Activated CD4-positive, alpha-beta T cell treated with anti-CD3 and anti-CD28 coated beads, Interleukin-2, Interleukin-4, amounts not matched to agents 100 ng/mL and 50 ng/mL, durations not matched to agents 16 hours and 8 hours (primary cell): ENCODE measurements at places on chromosomes 13 and 19.

- no peak for DNase-seq
Observed at GRCh38 chr19:2970201-2970835, 7.0 kb upstream of the TLE6 start.

- DNase-seq, result no peak
Observed at GRCh38 chr19:35011091-35011689, 11.1 kb downstream of the GRAMD1A start.

DNA sequence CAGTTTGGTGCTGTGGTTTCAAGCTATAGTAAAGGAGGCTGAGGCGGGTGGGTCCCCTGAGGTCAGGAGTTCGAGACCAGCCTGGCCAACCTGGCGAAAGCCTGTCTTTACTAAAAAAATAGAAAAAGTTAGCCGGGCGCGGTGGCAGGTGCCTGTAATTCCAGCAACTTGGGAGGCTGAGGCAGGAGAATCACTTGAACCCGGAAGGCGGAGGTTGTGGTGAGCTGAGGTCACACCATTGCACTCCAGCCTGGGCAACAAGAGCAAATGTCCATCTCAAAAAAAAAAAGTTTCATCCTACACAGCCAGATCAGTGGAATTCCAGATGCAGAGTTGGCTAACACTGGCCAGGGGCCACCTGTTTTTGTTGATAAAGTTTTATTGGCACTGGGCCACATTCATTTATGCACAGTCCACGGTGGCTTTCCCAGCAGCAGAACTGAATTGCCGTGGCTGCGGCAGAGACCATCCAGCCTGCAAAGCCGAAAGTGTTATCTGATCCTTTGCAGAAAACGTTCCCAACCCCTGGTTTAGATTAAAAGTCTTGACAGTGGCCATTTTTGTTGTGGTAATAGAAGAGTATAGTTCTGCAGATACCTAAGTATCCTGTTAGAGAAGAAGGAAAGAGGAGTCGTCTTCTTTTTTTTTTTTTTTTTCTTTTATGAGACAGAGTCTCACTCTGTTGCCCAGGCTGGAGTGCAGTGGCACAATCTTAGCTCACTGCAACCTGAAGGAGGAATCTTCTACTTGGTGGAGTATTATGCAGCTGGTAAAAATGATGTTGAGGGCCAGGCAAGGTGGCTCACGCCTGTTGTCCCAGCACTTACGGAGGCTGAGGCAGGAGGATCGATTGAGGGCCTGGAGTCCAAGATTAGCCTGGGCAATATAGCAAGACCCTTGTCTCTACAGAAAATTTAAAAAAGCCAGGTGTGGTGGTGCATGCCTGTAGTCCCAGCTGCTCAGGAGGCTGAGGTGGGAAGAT lies 8.7 kb downstream of the NCLN start:
- DNase-seq, result no peak

DNA sequence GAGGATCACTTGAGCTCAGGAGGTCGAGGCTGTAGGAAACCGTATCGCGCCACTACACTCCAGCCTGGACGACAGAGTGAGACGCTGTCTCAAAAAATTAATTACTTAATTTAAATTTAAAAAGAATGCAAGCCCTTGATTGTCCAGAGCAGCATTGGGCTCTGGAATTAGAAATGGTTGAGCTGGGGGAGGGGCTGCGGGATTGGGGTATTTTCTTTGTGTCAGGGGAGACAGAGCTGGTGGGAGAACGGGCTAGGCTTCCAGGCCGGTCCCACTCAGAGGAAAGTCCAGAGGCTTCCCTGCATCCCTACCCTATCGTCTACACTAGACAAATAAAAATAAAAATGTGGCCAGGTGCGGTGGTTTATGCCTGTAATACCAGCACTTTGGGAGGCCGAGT lies 2.2 kb upstream of the RAB3A start:
- no peak for DNase-seq

- no peak for DNase-seq
Observed at GRCh38 chr13:91313581-91313980, 33.9 kb upstream of the MIR17HG start.
